T-cell (primary cell): ENCODE measurements at places on chromosomes 2 and 18. TPM values are rescaled to one million over a fixed set of nuclear protein-coding genes. Genes with fewer than 3 reads are reported as not detected.

The SATB2 gene
- total RNA-seq = 0.54 TPM

DNA sequence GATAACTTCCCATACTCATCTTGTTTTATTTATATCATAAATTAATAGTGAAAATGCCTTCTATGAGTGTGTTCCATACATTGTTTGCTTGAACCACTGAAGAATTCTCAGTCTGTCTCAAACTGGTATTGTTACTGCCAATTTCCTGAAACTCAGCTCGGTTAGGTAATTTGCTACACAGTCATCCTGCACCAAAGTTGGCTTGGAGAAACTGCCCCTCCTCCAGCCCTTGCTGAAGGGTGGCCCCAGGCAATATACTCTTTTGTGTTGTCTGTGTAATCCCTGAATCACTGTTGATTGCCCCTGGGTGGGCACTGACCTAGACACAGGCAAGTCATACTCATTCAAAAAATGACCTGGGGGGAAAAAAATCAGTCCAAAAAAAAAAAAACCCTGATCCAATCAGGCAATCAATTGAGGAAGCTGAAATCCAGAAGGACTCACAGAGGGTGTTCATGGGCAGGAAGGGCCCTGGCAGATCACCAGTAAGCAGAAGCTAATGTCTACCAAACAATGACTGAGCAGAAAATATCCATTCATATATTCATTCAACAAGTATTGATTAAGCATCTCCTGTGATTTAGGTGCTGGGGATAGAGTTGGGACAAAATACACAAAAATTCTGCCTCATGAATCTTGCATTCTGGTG is 3.8 kb upstream of the SESTD1 start:
- H3K27ac ChIP-seq = no peak overlapping the region
- no peak for DNase-seq
- H3K36me3 ChIP-seq = no peaks in the 10 kb centered on the region
- peaks cover 4% of the 10 kb centered on the region for H3K4me1 ChIP-seq
- no peak overlapping the region for H3K4me3 ChIP-seq

GRCh38 chr2:149422337-149422990 is 92.1 kb downstream of the LYPD6 start:
- no peak for DNase-seq
- peaks cover 4% of the 10 kb centered on the region for H3K27me3 ChIP-seq
- H3K27ac ChIP-seq = no peak overlapping the region

DNA sequence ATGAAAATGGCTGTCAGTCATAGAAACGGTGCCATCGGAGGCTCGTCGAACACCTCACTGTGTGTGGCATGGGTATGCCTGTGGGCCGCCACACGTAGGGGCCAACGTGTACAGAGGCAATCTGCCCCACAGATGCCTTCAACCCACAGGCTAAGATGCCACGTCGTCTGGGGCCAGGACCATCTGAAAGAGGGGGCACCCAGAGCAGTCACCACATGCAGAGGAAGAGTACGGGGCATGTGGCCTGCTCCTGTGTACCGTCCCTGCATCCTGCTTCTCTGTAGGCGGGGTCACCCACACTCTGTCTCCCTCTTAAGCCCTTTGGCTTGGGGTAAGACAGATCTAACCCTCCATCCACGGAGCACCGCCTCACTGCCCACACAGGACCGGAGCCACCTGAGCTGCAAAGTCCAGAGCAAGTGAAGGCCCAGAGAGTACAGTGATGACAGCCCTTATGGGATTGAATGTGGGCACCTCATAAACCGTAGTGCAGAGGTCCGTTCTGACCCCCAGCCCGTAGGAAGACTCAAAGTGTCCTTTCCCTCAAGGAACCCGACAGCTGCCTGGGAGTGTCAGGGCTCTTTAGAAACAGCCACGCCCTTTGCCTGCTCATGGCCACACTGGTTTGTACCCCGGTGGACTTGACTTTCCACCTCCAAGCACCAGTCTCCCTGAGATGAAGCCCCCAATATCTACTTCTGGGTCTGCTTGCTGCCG is 66.2 kb downstream of the TWIST2 start:
- no peak overlapping the region for H3K4me3 ChIP-seq
- H3K27ac ChIP-seq = no peak overlapping the region
- no peaks in the 10 kb centered on the region for H3K4me1 ChIP-seq
- no peaks in the 10 kb centered on the region for H3K36me3 ChIP-seq
- H3K27me3 ChIP-seq = no peaks in the 10 kb centered on the region
